ENCODE measurements at places on chromosomes 3 and 15.

GRCh38 chr3:96931119-96931862 is 116.9 kb downstream of the EPHA6 start:
- no peak for DNase-seq

GRCh38 chr15:95259965-95260364 is 1028.6 kb downstream of the MCTP2 start:
- DNase-seq, result no peak

GRCh38 chr15:61116825-61117224 is 112.3 kb downstream of the RORA start:
- DNase-seq, result no peak

DNA sequence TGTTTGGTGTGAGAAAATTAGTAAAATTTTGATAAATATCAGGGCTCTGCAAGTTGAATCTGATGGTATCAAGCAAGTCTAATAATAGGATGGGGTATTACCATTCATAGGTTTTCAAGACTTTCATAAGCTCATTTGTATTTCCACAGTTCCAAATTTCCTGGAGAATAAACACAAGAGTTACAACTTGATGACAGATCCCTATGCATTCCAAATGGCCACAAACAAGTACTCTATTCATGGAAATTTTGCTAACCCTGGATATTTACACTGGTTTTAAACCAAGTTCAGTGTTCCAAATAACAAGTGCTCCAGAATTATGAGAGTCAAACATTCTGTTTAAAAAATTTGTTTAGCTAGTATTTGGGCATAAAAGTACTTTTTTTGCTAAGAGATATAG is 75.0 kb upstream of the CNTN6 start:
- no peak for DNase-seq

DNA sequence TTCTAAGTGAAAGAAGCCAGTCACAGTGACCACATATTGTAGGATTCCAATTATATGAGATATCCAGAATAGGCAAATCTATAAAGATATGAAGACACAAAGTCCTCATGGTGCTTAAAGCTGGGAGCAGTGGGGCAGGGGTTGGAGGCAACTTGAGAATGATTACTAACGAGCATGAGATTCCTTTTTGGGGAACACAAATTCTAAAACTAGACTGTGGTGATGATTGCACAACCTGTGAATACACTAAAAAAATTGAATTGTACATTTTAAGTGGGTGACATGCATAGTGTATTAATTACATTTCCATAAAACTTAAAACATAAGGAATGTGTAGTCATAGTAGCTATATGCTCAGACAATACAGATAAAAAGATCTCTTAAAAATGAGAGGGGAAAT is 103.2 kb downstream of the DPH6 start:
- no peak for DNase-seq

DNA sequence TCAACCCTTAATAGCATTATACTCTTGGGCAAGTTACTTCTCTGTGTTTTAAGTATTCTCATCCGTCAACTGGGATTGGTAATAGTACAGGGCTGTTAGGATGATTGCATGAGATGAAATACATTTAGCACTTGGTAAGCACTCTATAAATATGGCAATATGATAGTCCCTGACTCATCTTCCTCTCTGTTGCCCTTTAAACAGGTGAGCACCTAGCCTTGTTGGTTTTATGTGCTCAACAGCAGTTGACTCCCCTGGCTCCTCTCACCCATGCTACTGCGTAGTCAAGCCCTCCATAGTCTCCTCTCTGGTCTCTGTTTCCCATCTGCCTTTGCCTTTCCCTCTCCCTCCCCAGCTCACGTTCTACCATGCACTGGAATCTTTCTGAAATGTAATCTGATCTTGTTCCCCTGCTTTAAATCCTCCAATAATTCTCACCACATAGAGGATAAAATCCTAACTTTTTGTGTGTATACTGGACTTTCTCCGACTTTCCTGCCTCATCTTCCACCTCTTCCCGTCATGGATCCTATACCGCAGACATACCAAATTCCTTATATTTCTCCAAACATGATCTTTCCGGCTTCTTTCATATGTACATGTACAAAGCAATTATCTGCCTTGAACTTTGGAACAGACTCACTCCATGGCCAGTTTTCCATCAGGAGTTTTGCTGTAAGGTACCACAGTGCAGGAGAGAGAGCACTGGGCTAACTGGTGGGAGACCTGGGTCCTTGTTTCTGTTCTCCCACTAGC is 42.3 kb downstream of the FSD2 start:
- DNase-seq, result no peak

DNA sequence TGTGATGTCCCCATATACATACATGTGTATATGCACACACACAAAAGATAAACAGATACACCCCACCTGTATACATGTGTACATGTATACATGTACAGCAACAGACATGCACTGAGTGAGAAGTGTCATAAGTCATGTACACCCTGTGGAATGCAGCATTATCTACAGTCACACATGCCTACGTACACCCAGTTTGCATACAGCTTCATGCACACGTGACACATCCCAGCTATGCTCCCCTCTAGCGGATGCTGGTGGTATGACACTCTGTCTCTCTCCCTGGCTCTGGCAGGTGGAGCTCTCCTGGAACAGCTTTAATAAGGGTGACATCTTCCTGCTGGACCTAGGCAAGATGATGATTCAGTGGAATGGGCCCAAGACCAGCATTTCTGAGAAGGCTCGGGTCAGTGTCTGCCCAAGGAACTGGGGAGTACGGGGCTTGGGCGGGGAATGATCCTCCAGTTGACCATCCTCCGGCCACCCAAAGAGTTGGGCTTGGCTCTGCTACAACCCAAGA is 6.3 kb downstream of the VILL start:
- peak; percentile 59 for DNase-seq

- DNase-seq, result no peak
Observed at GRCh38 chr15:48928877-48929538, 34.7 kb downstream of the SHC4 start.

GRCh38 chr3:192183109-192183508 is 544.2 kb downstream of the FGF12 start:
- DNase-seq, result no peak

GRCh38 chr15:47862402-47862801 is 145.1 kb downstream of the SEMA6D start:
- DNase-seq, result no peak
